ENCODE measurements at places on chromosomes 3 and 15.

GRCh38 chr15:80160570-80161156 lies 7.9 kb downstream of the FAH start:
- no peak for DNase-seq

DNA sequence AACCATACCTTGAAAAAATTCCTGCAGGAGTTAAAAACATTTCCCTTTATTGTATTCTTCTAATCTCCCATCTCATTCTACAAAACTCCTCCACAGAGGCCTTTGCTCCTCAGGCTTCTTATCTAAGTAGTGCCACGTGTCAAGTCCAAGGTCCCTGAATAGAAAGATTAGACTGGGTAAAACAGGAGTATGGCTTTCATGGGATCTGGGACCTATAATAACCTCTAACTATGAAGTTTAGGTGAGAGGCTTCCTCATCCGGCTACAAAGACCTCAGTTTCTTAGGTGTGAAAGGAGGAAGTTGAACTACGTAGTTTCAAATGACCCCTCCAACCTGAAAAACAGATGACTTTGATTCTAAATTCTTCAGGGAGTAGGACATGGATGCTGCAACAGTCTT lies 20.0 kb downstream of the GPR15 start:
- no peak for DNase-seq

- DNase-seq: no peak
Measured at GRCh38 chr3:24181256-24181655, 236.2 kb downstream of the NR1D2 start.

DNA sequence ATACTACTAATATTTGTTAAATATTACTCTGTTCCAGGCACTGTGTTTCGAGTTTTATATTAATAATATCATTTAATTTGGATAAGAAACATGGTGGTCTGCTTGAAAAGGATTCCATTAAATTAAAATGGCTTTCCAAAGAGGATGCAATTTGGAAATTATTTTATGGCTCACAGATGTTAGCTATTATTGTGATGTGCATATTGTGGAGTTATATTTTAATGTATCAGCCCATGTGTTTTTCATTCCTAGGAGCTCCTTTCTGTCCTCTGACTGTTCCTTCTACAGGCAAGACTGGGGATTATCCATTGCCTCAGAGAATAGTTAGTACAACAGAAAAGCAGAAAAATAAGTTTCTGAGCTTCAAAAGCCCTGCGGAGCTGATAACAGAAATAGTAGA lies 376.7 kb upstream of the PDZRN3 start:
- no peak for DNase-seq

GRCh38 chr3:177057768-177058167 lies 139.5 kb downstream of the TBL1XR1 start:
- DNase-seq: no peak

- DNase-seq: no peak
Measured at GRCh38 chr15:63041974-63042876, at the start of gene TPM1. Gene TPM1 (plus strand): TSS chr15:63042747. CDS start chr15:63042830, 83 bp downstream.

All from H1 (cell line).